Activated CD4-positive, alpha-beta T cell treated with anti-CD3 and anti-CD28 coated beads, Interleukin-2, amount 10 ng/mL, durations not matched to agents 7 days and 5 days (primary cell): ENCODE measurements at places on chromosomes 12 and 14.

GRCh38 chr12:3427956-3428355 lies 63.0 kb upstream of the PRMT8 start:
- H3K36me3 ChIP-seq = peaks cover 13% of the 10 kb centered on the region
- peaks cover 20% of the 10 kb centered on the region for H3K4me1 ChIP-seq
- peaks cover 8% of the 10 kb centered on the region for H3K27me3 ChIP-seq
- no peak overlapping the region for H3K4me3 ChIP-seq
- no peak for DNase-seq

DNA sequence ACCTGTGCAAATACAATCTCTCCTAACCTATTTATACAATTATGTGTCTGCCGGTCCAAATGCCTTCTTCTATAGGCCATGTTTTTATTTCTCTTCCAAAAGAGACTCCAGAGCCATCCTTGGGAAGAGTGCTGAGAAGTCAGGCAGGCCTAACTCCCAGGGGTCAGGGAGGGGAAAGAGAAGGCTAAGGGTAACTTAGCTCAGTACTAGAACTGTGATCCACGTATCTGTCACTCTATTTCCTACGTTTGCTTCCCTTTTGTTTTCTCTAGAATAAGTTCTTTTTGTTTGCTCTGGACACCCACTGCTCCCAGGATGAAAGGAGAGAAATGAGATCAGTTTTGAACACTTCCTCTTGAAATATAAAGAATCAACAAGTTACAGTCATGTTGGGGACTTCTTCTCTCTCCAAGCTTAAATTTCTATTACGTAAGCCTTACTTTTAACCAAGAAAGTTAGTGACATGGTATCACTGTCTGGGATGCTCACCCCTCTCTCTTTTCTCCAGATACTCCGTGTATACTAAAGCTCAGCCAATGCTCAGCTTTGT lies 79.2 kb downstream of the DAD1 start:
- DNase-seq = no peak
- peak overlapping the region; percentile 96 for H3K27ac ChIP-seq
- H3K4me1 ChIP-seq = peaks cover 84% of the 10 kb centered on the region
- H3K36me3 ChIP-seq = peaks cover 95% of the 10 kb centered on the region
- no peaks in the 10 kb centered on the region for H3K27me3 ChIP-seq

DNA sequence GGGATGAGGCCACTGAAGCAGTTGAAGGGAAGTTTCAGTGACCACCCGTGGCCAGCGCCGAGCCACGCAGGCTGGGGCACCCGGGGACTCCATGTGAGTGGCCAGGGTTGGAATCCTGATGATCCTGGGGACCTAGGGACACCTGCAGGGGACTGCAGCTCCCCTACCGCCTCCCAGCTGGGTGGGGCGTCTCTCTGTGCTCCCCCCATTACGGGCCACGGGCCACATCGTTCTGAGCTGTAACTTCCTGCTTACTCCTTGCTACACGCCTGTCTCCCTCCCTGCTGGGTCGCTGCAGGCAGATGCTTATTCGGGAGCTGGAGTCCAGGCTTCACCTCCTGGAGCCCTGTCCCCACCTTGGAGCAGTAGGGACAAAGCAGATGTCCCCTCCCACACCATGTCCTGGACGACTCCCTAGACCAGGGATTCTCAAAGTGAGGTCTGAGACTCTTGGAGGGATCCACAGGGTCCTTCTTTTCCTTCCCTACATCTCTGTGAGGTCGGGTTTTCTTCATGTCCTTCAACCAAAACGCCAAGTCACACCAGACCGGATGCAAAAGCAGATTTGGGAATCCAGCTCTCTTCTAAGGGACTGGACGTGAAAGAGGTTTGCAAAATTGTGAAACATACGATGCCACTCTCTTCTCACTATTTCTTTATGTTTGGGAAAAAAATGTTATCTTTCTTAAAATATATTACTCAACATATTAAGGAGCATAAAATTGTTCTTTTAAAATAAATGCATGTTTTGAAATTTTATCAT lies 85.9 kb upstream of the NCOR2 start:
- H3K27ac ChIP-seq = no peak overlapping the region
- no peaks in the 10 kb centered on the region for H3K36me3 ChIP-seq
- H3K4me1 ChIP-seq = no peaks in the 10 kb centered on the region
- peaks cover 11% of the 10 kb centered on the region for H3K27me3 ChIP-seq

DNA sequence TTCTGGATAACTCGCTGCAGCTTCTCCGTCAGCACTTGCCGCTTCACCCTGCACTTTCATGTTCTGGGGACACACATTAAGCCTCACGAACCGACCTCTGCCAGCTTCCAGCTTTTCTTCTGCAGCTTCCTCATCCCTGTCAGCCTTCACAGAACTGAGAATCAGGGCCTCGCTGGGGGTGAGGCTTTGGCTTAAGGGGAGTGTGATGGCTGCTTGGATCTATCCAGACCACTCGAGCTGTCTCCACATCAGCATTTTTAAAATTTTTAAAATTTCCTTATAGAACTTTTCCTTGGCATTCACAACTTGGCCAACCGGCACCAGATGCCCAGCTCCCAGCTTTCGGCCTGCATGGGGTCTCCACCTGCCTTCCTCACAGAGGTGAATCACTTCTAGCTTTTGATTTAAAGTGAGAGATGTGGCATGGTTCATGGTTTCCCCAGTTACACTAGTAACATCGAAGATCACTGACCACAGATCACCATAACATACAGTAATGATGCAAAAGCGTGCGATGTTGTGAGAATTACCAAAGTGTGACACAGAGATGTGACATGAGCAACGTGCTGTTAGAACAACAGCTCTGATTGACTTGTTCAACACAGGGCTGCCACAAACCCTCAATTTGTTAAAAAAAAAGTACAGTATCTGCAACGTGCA lies 139.1 kb upstream of the C14orf180 start:
- H3K4me1 ChIP-seq = no peaks in the 10 kb centered on the region
- no peaks in the 10 kb centered on the region for H3K27me3 ChIP-seq
- DNase-seq = no peak

DNA sequence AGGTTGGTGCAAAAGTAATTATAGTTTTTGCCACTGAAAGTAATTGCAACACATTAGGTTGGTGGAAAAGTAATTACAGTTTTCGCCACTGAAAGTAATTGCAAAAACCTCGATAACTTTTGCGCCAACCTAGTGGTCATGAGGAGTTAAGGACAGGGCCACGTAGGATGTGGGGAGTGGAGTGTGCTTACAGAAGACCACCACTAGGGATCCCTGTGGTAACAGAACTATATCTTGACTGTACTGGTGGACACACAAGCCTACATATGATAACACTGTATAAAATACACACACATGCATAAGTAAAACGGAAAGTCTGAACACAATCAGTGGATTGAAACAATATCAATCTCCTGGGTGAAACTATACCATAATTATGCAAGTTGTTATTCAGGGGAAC lies 187.4 kb upstream of the ABCD2 start:
- no peak overlapping the region for H3K27ac ChIP-seq
- H3K4me3 ChIP-seq = no peak overlapping the region
- no peaks in the 10 kb centered on the region for H3K36me3 ChIP-seq
- DNase-seq = no peak
- H3K27me3 ChIP-seq = no peaks in the 10 kb centered on the region
- H3K4me1 ChIP-seq = no peaks in the 10 kb centered on the region

DNA sequence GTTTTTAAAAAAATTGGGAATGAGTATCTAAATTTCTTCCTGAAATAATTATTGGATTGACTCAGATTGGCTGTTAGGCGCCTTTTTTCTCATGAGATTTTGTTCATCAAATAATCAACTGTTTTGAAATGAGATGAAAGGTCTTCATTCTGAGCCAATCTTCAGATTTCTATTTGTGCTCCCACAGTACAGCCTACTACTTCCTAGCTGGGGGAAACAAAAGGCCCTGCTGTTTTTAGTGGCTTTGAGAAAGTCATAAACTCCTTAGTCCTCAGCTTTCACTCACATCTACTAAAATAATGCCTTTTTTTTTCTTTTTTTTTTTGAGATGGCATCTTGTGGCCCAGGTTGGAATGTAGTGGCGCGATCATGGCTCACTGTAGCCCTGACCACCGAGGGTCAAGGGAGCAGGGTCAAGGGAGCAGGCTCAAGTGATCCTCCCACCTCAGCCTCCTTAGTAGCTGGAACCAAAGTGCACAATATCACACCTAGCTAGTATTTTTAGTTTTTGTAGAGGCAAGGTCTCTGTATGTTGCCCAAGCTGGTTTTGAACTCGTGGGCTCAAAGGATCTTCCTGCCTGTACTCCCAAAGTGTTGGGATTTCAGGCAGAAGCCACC lies 15.2 kb downstream of the NACA start:
- no peak overlapping the region for H3K4me3 ChIP-seq
- H3K27me3 ChIP-seq = no peaks in the 10 kb centered on the region
- H3K4me1 ChIP-seq = no peaks in the 10 kb centered on the region
- no peak overlapping the region for H3K27ac ChIP-seq
- peaks cover 36% of the 10 kb centered on the region for H3K36me3 ChIP-seq
